Neural crest cell (in vitro differentiated cells): ENCODE measurements at places on chromosomes 7 and 10. TPM values are rescaled to one million over a fixed set of nuclear protein-coding genes. Genes with fewer than 3 reads are reported as not detected.
A peak's percentile ranks its signal among the peaks of the same experiment; 100 is the strongest.

DNA sequence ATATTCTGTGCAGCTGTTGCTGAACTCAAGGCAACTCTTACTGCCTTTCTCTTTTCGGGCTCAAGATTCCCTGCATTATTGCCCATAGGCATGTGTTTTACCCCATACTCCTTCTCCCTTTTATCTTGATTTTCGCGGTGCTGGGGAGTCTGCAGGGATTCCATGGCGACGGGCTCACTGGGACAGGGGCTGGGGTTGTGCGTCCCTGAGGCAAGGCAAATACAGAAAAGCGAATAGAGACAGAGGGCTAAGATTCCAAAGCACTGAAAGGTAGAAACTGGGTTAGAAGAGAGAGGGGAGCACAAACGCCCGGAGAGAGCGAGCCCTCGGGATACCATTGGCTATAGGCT, 519 bp upstream of the RPP38 start:
- DNase-seq, result no peak

PPP1R17 gene
- total RNA-seq, result 1.2 and 1.4 TPM in 2 replicates

- DNase-seq, result no peak
These were observed 65.7 kb downstream of the ABRAXAS2 start for GRCh38 chr10:124867304-124867703.

DNA sequence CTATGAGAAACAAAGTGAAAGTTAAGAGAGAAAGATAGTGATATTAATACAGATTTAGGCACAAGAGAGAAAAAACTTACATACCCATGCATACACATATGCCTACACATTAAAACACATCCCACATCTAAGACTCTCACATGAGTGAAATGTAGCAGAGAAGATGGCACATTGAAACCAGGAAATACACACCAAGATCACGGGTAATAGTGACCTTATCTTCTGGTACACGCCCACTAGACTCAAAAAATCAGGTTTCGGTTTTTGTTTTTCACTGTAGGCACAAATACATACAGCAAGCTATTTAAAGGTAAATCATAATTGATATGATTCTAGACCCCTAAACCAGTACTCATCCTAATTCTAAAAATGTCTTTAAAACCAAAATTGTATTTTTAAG, 225.2 kb upstream of the TAC1 start:
- DNase-seq, result no peak

DNA sequence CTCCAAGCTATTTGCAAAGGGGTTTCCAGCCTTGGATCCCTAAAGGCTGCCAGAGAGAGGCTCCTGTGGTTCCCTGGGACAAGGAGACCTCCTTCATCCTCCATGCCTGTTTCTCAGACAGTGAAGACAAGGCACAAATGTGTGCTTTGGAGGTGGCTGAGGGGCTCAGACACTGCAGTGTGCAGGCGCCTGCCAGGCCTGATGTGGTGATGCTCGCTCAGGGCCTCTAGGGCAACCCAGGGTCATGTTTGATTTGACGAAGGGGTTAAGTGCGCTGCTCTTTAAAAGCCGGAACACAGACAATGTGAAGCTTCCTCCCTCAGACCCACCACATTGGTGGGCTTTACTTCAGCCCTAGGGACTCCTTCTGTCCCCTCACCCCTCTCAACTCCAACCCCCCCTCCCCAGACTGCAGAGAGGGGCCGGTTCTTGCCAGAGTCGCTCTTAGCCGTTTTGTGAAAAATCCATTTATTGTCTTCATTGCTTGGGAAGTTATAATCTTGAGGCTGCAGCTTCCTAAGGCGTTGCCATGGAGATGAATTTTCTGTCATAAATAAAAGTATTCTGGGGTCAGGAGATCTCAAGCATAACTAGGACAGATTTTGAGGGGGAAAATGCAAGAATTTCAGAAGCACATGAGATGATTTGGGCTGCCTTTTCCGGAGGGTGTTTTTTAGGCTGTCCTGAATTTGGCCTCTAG, 35.8 kb downstream of the PDGFA start:
- no peak for DNase-seq

CRPPA gene
- 4.0 and 4.8 TPM in 2 replicates for total RNA-seq

DNA sequence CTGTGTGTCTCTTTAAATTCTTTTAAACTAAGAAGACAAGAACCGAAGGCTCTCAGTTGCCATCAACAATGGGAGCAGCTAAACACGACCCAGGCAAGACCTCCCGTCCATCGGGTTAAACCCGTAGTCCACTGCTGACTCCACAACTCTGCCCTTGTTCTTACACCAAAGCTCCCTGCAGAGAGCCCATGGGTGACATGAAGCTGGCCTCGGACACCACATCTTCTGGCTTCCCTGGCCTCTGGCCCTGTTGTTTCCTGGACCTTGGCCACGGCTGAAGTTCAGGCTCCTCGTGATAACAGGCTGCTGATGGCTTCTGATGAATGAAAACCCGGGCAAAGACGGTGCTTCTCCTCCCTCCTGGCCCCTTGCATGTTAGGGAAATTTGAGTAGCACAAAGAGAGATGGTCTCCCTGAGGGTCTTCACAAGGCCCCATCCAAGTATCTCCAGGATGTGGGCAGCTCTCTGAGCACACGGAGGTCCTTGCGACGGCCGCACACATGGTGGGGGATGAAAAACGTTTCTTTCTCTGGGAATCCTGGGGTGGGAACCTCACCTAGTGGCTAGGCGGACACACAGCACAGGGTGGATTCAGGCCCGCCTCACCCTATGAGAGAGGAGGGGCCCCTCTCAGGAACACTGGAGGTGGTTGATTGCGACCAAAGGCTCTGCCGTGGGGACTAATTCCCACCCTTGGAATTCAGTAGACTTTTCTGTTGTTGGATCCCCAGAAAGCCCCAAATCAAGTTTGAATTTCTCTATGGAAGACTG, 271.1 kb downstream of the ADARB2 start:
- no peak for DNase-seq

HOXA6 gene
- total RNA-seq, result 1.6 and 2.0 TPM in 2 replicates

DNA sequence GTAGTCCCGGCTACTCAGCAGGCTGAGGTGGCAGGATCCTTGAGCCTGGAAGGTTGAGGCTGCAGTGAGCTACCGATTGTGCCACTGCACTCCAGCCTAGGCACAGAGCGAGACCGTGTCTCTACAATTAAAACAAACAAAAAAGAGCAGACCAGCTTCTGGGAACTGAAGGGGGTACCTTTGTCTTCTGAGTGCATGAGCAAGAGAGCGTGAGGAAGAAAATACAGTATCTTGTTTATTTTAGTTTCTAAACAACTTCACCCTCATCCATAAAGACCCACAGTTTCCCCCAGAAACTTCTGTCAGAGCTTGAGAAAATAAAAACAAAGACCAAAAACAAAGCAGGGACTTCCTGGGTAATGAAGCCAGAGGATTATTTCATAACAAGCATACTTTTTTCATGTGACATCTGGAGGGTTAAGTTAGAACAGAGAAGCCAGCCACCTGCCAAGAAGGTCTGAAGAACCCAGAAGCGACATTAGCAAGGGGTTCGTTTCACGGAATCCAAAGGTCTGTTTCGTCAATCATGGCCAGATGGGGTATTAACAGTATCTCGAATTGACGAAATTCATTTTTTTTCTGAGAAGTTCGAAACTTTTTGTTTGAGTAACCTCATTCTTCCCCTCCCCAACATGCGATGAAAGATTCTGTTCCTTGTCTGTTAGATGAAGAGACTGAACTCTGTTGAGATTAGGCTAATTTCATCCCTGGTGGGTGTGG, 10.2 kb upstream of the IL2RA start:
- DNase-seq, result no peak

DNA sequence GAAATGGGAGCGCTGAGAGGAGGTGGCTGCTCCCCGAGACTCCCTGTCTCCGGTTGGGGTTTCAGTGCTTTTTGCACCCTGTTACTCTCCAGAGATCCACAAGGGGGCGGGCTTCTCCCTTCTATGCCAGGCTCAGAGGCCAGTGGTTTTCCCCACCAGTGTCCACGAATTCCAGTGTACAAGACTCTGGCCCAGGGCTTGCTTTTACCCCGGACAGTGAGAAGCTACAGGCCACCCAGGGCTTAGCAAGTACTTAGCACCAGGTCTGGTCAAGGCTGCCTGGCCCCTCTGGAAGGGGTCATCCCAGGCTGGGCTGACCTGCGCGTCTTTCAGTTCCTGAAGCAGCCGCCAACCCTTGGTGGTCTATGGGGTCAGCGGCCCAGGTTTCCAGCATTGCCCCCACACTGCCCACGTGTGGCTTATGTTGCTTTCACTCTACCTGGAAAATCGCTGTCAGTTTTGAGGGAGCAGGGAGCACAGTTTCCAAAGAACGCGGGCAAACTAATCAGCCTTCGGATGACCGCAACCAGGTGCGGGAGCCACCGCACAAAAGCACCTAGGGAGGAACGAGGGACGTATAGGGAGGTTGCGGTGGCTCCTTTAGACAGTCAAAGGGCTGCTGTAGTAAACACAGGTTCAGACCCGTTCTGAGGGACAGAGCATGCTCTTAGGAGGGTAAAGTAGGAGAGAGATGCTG, 6.8 kb downstream of the CYP26A1 start:
- DNase-seq, result peak; percentile 64

GRCh38 chr7:127655720-127656119, 3.7 kb downstream of the SND1 start:
- no peak for DNase-seq

- DNase-seq, result no peak
These were observed 71.9 kb upstream of the PTPRZ1 start for GRCh38 chr7:121800916-121801675.

- no peak for DNase-seq
These were observed 348.6 kb downstream of the ANKRD7 start for GRCh38 chr7:118573085-118573484.

GRCh38 chr10:62382831-62383230, 8.7 kb downstream of the ZNF365 start:
- DNase-seq, result no peak

OLAH gene
- total RNA-seq, result not detected in 2 replicates

- DNase-seq, result no peak
These were observed 233.6 kb downstream of the GLRX3 start for GRCh38 chr10:130369645-130370381.

- DNase-seq, result no peak
These were observed 5.5 kb upstream of the SPAG6 start for GRCh38 chr10:22339761-22340328.

GALNT17 gene
- 10.4 and 11.0 TPM in 2 replicates for total RNA-seq

HYAL4 gene
- not detected in 2 replicates for total RNA-seq
